ENCODE measurements at places on chromosomes 6 and 20. TPM values are rescaled to one million over a fixed set of nuclear protein-coding genes. Genes with fewer than 3 reads are reported as not detected.

Gene GINM1
- total RNA-seq = 76.9 TPM

Gene LKAAEAR1
- total RNA-seq = not detected

Gene RRAGD
- 0.49 TPM for total RNA-seq

Gene CTCFL
- total RNA-seq = not detected

Gene SLC22A1
- total RNA-seq = not detected

Gene TAGAP
- not detected for total RNA-seq

Gene SPO11
- not detected for total RNA-seq

Gene HLA-DRB5
- not detected for total RNA-seq

Gene DEFB124
- not detected for total RNA-seq

Gene TGM3
- total RNA-seq = not detected

Gene RAET1G
- total RNA-seq = not detected

Gene ID4
- 27.7 TPM for total RNA-seq

Gene MEI4
- not detected for total RNA-seq

Gene TRIM31
- not detected for total RNA-seq

Gene MATN4
- total RNA-seq = not detected

Gene LBP
- not detected for total RNA-seq

Gene COL11A2
- 0.18 TPM for total RNA-seq

Gene ASCC3
- total RNA-seq = 31.2 TPM

Gene TFAP2B
- total RNA-seq = not detected

Gene SIRPA
- total RNA-seq = 20.1 TPM

Gene GDAP1L1
- total RNA-seq = not detected

Gene DACT2
- total RNA-seq = 7.8 TPM

Gene CAPN11
- 0.97 TPM for total RNA-seq

Gene COL21A1
- 31.8 TPM for total RNA-seq

Gene FAM210B
- 46.9 TPM for total RNA-seq

Gene OR2H1
- total RNA-seq = not detected

Gene NKAPL
- total RNA-seq = 0.36 TPM

Gene GHRH
- total RNA-seq = not detected

Gene CST1
- not detected for total RNA-seq

Gene OR2B6
- not detected for total RNA-seq

Gene GSTA3
- total RNA-seq = not detected

Gene CGAS
- 6.0 TPM for total RNA-seq
